Articular chondrocyte of knee joint (primary cell): ENCODE measurements at places on chromosomes 6 and 20. TPM values are rescaled to one million over a fixed set of nuclear protein-coding genes. Genes with fewer than 3 reads are reported as not detected.

The SCAND1 gene
- 44.5 and 46.0 TPM in 2 replicates for total RNA-seq

The ZSWIM1 gene
- 8.4 and 9.6 TPM in 2 replicates for total RNA-seq

The CCN6 gene
- total RNA-seq = 28.4 and 36.8 TPM in 2 replicates

The MICB gene
- total RNA-seq = 6.5 and 8.6 TPM in 2 replicates

The GPR6 gene
- total RNA-seq = not detected in 2 replicates

The DEFB132 gene
- total RNA-seq = not detected in 2 replicates

The FRK gene
- total RNA-seq = 1.0 and 1.6 TPM in 2 replicates

The ZNF391 gene
- 4.3 and 5.7 TPM in 2 replicates for total RNA-seq

The PCNA gene
- 63.5 and 109 TPM in 2 replicates for total RNA-seq

The CDH4 gene
- total RNA-seq = not detected in 2 replicates

The PRSS16 gene
- not detected in 2 replicates for total RNA-seq

The PRND gene
- not detected in 2 replicates for total RNA-seq

The IP6K3 gene
- not detected in 2 replicates for total RNA-seq

The MOXD1 gene
- 19.5 and 39.2 TPM in 2 replicates for total RNA-seq

The MYBL2 gene
- 8.3 and 8.4 TPM in 2 replicates for total RNA-seq

The TAGAP gene
- 0.11 TPM in 1 of 2 replicates, not detected in the other for total RNA-seq

The PKIG gene
- 90.5 and 124 TPM in 2 replicates for total RNA-seq

The PPARD gene
- 7.7 and 9.0 TPM in 2 replicates for total RNA-seq

The SEMG1 gene
- total RNA-seq = not detected in 2 replicates

The SAPCD1 gene
- 0.54 and 1.4 TPM in 2 replicates for total RNA-seq

The LAMA4 gene
- total RNA-seq = 459 and 536 TPM in 2 replicates

The SLC17A2 gene
- not detected in 2 replicates for total RNA-seq

The CLPSL2 gene
- not detected in 2 replicates for total RNA-seq

The CST4 gene
- total RNA-seq = not detected in 2 replicates

The MLIP gene
- total RNA-seq = 0.26 and 0.32 TPM in 2 replicates

The NKX2-2 gene
- total RNA-seq = not detected in 2 replicates

The C6orf120 gene
- 48.7 and 52.8 TPM in 2 replicates for total RNA-seq
